ENCODE measurements at places on chromosomes 4 and X. TPM values are rescaled to one million over a fixed set of nuclear protein-coding genes. Genes with fewer than 3 reads are reported as not detected.

Gene TNMD
- not detected for total RNA-seq

Gene TMEM35A
- total RNA-seq = 27.5 TPM

Gene ADH5
- total RNA-seq = 201 TPM

Gene BEND2
- total RNA-seq = not detected

DNA sequence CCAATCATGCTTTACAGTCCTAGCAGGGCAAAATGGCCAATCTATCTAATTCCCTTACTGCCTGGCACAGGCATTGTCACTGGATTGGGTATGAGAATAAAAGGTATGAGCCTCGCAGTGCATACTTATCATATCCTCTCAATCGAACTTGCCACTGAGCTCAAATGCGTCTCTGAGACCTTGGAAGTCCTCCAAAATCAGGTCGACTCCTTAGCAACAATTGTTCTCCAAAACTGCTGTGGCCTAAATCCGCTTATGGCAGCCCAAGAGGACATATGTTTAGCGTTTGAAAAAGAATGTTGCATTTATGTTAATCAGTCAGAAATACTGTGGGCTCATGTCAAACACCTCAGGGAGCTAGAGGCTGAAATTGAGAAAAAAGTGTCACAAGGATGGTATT is 69.7 kb downstream of the SPIN4 start:
- DNase-seq = no peak
- H3K27me3 ChIP-seq = no peaks in the 10 kb centered on the region
- H3K27ac ChIP-seq = no peak overlapping the region
- H3K4me3 ChIP-seq = no peak overlapping the region

DNA sequence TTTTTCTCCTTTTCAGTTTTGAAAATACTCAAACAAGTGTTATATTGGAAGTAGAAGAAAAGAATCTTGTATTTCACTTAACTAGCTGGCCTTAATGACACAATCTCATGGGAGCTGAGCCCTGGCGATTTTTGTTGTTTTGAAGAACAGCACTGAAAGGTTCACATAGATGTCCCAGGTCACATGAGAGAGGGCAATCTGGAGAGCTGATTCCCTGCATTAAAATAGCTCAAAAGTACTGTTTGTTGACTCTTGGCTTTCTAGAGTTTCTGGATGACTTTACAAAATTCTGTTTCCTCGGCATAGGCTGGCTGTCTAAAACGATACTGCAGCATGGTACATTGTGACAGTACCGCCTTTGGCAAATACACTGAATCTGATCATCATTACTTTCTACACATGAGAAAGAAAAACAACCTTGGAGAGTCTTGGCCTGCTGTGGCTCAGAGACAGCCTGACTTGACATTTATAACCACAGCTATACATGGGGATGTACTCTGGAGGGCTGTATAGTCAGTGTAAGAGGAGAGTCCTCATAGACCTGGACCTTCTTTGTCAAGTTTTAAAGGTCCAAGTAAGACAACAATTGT is 119.8 kb upstream of the PDLIM3 start:
- H3K4me3 ChIP-seq = no peak overlapping the region
- peaks cover 2% of the 10 kb centered on the region for H3K27me3 ChIP-seq
- H3K4me1 ChIP-seq = peaks cover 32% of the 10 kb centered on the region

DNA sequence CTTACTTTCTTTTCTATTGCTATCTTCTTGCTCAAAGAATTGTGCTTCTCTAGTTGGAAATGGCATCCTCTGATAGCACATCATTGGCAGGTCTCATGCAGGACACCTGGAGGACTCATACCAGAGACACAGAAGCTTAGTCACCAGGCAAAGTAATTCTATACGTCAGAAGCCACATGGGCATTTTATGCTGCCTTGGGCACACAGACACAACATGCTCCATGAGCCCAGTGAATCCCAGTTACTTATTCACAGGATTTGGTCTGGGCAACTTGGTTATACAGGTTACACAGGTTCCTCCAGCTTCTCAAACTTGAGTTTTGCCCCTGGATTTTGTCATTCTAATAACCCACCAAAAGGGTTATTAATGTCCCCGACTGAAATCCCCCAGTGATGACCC is 7.1 kb downstream of the RASSF6 start:
- DNase-seq = no peak
- H3K36me3 ChIP-seq = no peaks in the 10 kb centered on the region

GRCh38 chrX:47530049-47530448 is 31.0 kb upstream of the ARAF start:
- no peak overlapping the region for H3K4me3 ChIP-seq
- no peaks in the 10 kb centered on the region for H3K36me3 ChIP-seq
- no peak overlapping the region for H3K27ac ChIP-seq
- no peaks in the 10 kb centered on the region for H3K4me1 ChIP-seq

GRCh38 chrX:148223361-148223760 is 242.2 kb downstream of the FMR1NB start:
- no peak overlapping the region for H3K4me3 ChIP-seq
- H3K27me3 ChIP-seq = peaks cover 2% of the 10 kb centered on the region
- H3K36me3 ChIP-seq = peaks cover 5% of the 10 kb centered on the region
- H3K4me1 ChIP-seq = no peaks in the 10 kb centered on the region

DNA sequence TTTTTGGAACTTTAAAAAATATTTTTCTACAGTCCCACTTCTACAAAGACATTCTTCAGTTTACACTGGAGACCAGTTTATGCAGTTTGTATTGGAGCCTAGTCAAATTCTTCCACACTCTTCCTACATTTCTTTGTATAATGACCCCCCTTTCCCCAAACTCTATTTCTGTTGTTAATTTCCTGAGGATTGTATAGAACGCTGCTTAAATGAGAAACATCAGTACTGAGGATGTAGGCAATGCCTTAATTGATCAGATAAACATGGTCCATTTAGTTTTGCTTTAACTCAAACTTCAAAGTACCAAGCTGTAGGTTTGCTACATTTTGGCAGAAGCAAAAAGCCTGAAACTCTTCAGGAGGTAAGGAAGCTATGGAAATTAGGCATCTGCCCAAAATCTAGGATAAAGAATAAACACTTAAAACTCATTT is 155.5 kb downstream of the SLC7A11 start:
- H3K27me3 ChIP-seq = no peaks in the 10 kb centered on the region
- H3K4me3 ChIP-seq = no peak overlapping the region
- H3K4me1 ChIP-seq = peaks cover 26% of the 10 kb centered on the region
- no peak overlapping the region for H3K27ac ChIP-seq
- no peaks in the 10 kb centered on the region for H3K36me3 ChIP-seq

Data from glutamatergic neuron (in vitro differentiated cells).